ENCODE measurements at places on chromosomes 1 and 21. TPM values are rescaled to one million over a fixed set of nuclear protein-coding genes. Genes with fewer than 3 reads are reported as not detected.

Gene KIF2C
- total RNA-seq: 20.4 TPM

DNA sequence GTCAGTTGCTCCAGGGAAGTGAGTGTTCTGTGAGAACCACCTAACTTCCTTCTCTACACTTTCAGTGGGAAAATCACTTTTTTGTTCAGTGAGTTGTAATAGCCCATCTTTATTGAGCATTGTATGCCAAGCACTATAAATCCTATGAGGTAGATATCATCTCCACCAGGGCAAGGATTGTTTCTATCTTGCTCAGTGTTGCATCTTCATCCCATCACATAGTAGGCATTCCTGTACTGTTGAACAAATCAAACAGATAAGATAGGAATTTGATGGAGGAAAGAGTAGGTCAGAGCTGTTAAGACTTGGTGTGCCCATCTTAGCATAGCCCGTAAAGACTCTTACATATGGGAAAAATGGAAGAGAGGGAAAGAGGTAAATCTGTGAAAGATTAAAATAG lies 2.9 kb upstream of the PIGV start:
- peak overlapping the region; percentile 99 for H3K27ac ChIP-seq
- H3K36me3 ChIP-seq: peaks cover 12% of the 10 kb centered on the region
- no peaks in the 10 kb centered on the region for H3K27me3 ChIP-seq
- no peak overlapping the region for H3K4me3 ChIP-seq
- no peak for DNase-seq

DNA sequence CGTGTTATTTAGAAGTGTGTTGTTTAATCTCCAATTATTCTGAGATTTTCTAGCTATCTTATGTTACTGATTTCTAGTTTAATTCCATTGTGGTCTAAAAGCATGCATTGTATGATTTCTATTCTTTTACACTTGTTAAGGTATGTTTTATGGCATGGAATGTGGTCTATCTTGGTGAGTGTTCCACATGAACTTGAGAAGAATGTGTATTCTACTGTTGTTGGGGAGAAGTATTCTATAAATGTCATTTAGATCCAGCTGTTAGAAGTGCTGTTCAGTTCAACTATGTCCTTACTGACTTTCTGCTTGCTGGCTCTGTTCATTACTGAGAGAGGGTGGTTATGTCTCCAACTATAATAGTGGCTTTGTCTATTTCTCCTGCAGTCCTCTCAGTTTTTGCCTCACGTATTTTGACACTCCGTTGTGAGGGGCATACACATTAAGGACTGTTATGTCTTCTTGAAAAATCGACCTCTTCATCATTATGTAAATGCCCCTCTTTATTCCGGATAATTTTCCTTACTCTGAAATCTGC lies 12.0 kb upstream of the PLA2G5 start:
- no peaks in the 10 kb centered on the region for H3K36me3 ChIP-seq
- H3K27ac ChIP-seq: peak overlapping the region; percentile 0
- DNase-seq: no peak
- peaks cover 4% of the 10 kb centered on the region for H3K27me3 ChIP-seq
- peaks cover 10% of the 10 kb centered on the region for H3K4me1 ChIP-seq
- no peak overlapping the region for H3K4me3 ChIP-seq

DNA sequence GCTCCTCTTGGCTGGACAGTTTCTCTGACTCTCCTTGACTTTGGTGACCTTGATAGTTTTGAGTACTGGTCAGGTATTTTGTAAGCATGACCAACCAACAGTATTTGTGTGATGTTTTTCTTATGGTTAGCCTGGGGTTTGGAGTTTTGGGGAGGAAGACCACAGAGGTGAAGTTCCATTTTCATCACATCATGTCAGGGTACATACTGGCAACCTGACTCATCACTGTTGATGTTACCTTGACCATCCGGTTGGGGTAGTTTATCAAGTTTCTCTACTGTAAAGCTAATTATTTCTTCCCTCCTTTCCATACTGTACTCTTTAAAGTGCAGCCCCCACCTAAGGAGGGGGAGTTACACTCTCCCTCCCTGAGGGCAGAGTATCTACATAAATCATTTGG lies 13.4 kb downstream of the OSCP1 start:
- DNase-seq: no peak
- H3K4me3 ChIP-seq: no peak overlapping the region
- peaks cover 41% of the 10 kb centered on the region for H3K4me1 ChIP-seq
- H3K27ac ChIP-seq: peak overlapping the region; percentile 98
- H3K36me3 ChIP-seq: peaks cover 2% of the 10 kb centered on the region

DNA sequence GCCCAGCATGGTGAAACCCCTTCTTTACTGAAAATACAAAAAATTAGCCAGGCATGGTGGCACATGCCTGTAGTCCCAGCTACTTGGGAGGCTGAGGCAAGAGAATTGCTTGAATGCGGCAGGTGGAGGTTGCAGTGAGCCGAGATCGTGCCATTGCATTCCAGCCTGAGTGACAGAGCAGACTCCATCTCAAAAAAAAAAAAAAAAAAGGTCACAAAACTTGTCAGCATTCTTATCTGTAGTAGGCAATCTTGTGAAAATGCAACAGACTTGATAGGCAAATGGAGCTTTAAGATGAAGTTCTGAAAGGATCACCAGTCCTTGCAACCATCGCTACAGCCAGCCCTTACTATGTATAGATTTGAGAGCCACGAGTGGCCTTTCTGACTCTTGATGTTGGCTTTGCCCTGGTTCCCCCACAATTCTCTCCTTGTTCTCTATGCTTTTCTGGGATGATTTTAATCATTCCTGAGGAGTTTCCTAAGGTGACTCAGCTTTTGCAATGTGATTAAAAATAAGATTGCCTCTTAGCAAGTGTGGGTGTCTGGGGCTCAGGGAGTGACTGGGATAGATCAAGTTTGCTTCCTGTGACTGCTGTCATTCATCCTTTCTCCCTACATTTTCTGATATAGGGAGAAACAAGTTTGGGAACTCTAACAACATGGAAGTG lies 7.1 kb upstream of the MAP1LC3C start:
- no peak overlapping the region for H3K27ac ChIP-seq
- no peaks in the 10 kb centered on the region for H3K36me3 ChIP-seq
- no peak for DNase-seq
- H3K4me1 ChIP-seq: no peaks in the 10 kb centered on the region

GRCh38 chr1:234643111-234643849 lies 33.3 kb upstream of the IRF2BP2 start:
- no peak overlapping the region for H3K27ac ChIP-seq
- H3K4me3 ChIP-seq: no peak overlapping the region
- H3K4me1 ChIP-seq: peaks cover 12% of the 10 kb centered on the region
- no peaks in the 10 kb centered on the region for H3K36me3 ChIP-seq

GRCh38 chr1:85452948-85453347 lies 12.0 kb downstream of the DDAH1 start:
- H3K27ac ChIP-seq: no peak overlapping the region
- no peaks in the 10 kb centered on the region for H3K36me3 ChIP-seq
- no peak overlapping the region for H3K4me3 ChIP-seq

DNA sequence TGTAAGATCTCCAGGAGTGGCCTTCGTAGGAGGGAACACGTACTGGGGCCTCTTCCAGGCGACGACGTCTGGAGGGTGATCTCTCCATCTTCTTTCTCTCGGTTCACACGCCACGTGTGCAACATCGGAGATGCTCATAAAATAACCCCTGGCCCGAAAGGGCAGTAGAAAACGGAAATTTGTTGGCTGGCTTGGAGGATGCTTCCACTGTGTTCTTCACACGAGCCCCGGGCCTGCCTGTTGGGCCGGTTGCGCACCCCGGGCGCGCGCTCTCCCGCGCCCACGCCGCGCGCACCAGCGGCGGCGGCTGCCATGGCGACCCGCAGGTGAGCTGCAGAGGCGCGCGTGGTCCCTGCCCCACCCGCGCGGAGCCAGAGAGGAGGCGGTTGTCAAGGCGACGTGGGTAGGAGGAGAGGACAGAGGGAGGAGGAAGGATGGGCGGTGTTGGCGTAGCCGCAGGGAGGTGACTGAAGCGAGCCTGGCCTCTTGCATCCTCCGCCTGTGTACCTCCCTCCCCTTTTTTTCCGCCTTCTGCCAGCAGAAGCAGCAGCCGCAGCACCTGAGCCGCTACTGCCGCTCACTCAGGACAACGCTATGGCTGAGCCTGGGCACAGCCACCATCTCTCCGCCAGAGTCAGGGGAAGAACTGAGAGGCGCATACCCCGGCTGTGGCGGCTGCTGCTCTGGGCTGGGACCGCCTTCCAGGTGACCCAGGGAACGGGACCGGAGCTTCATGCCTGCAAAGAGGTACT lies at the start of gene ELAPOR1:
Gene ELAPOR1 (plus strand): TSS at position 526 of the 752 bp plus-strand sequence. CDS start 69 bp downstream, at position 595.
- no peaks in the 10 kb centered on the region for H3K36me3 ChIP-seq
- DNase-seq: peak; percentile 39
- H3K27ac ChIP-seq: no peak within 1 kb of the TSS

DNA sequence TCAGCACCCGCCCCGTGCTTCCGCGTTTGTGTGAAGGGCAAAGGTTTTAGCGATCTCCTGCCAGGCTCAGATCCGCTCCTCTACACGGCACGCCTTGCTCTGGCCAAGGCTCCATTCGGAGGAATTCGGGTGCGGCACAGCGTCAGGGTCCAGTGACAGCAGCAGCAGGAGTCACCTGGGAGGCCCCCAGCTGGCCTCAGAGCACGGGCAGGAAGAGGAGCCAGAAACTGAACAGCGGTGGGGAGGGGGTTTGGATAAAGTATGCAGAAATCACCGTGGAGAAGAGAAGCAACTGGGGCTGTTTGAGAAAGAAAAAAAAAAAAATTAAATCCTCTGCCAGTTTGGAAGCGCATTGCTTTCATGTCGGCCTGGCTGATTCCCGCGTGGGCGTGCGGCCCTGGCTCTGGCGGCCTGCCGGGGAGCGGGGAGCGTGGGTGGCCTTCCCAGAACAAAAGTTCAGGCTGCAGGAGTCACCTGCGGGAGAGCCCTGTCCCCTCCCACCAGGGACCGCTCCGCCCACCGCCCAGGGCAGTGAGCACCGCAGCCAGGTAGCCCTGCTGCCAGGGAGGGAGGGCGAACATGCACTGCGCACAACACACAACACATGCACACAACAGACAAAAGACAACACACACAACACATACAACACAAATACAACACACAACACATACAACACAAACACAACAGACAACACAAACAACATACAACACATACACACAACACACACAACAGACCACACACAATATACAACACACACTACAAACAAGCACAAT lies 107.6 kb downstream of the ETS2 start:
- H3K36me3 ChIP-seq: no peaks in the 10 kb centered on the region
- H3K4me3 ChIP-seq: no peak overlapping the region
- no peaks in the 10 kb centered on the region for H3K27me3 ChIP-seq

- DNase-seq: no peak
- peaks cover 2% of the 10 kb centered on the region for H3K36me3 ChIP-seq
- no peaks in the 10 kb centered on the region for H3K27me3 ChIP-seq
- H3K27ac ChIP-seq: no peak overlapping the region
Observed at GRCh38 chr21:43808832-43809251, 19.5 kb downstream of the RRP1 start.

DNA sequence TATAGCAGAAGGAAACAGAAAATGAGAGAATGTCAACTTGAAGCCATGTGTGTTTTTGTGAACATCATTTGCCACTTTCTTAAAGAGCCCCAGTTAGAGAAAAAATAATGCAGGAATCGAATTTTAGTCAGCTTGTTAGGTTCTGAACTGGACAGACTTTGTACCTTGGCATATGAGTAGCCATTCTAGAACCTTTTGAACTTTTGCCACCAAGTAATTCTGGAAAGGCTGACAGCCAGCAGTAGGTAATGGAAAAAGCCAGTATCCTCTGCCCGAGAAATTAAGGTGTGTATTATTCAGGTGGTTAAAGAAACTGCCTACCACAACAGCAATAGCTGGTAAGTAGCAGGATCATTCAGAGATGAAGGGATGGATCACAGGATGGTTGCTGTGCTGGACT lies 20.7 kb downstream of the LRRC8D start:
- no peaks in the 10 kb centered on the region for H3K27me3 ChIP-seq
- H3K36me3 ChIP-seq: peaks cover 5% of the 10 kb centered on the region
- H3K27ac ChIP-seq: no peak overlapping the region
- H3K4me1 ChIP-seq: peaks cover 31% of the 10 kb centered on the region
- H3K4me3 ChIP-seq: no peak overlapping the region

DNA sequence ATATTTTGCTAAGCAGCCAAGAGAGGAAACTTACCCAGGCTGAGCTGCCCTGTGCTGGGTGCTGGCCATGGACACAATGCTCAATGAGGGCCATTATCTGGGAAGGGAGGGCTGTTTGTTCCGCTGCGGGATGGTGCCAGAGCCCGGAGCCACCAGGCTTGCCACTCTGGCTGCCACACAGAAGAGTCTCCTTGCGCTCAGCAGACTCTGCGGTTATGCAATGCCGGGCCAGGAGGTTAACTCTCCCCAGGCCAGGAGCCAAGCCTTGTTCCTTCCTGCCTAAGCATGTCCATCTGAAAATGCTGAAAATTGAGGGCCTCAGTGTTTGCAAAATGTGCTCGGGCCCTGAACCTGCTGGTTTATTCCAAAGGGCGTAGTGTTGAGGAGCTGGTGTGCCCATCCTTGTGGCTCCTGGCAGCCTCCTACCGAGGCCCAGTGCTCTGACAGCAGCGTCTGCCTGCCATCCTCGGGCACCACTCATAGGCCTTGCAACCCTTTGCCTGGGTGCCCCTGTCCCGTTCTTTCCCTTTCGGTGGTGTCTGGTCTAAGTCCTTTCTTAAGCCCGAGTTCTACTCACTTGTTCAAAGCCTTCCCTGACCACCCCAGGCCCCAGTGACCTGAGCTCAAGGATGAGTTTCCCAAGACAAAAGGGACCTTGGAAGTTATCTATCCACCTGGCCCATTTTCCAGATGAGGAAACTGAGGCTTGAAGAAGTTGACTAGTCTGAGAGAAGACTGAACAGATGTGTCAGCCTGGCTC lies 133.8 kb upstream of the EDN2 start:
- DNase-seq: no peak
- H3K27me3 ChIP-seq: peaks cover 19% of the 10 kb centered on the region
- no peaks in the 10 kb centered on the region for H3K36me3 ChIP-seq
- no peak overlapping the region for H3K4me3 ChIP-seq
- no peak overlapping the region for H3K27ac ChIP-seq

GRCh38 chr21:45094412-45094811 lies 20.0 kb downstream of the ADARB1 start:
- DNase-seq: no peak
- no peak overlapping the region for H3K27ac ChIP-seq
- no peaks in the 10 kb centered on the region for H3K27me3 ChIP-seq
- peaks cover 11% of the 10 kb centered on the region for H3K4me1 ChIP-seq

- H3K36me3 ChIP-seq: no peaks in the 10 kb centered on the region
- no peak for DNase-seq
- no peaks in the 10 kb centered on the region for H3K27me3 ChIP-seq
Observed at GRCh38 chr1:170284016-170284415, 138.3 kb downstream of the NTMT2 start.

GRCh38 chr1:61743716-61744580 lies 1.7 kb downstream of the PATJ start:
- peak overlapping the region; percentile 96 for H3K27ac ChIP-seq
- peaks cover 52% of the 10 kb centered on the region for H3K4me1 ChIP-seq
- H3K27me3 ChIP-seq: no peaks in the 10 kb centered on the region
- H3K36me3 ChIP-seq: peaks cover 4% of the 10 kb centered on the region
- DNase-seq: no peak

Gene MIGA1
- total RNA-seq: 18.9 TPM

Gene ADAMTSL4
- total RNA-seq: 18.0 TPM

Gene WNT2B
- total RNA-seq: 165 TPM
